ENCODE measurements at places on chromosomes 1 and 21. TPM values are rescaled to one million over a fixed set of nuclear protein-coding genes. Genes with fewer than 3 reads are reported as not detected.

CRNN gene
- total RNA-seq: not detected

DNA sequence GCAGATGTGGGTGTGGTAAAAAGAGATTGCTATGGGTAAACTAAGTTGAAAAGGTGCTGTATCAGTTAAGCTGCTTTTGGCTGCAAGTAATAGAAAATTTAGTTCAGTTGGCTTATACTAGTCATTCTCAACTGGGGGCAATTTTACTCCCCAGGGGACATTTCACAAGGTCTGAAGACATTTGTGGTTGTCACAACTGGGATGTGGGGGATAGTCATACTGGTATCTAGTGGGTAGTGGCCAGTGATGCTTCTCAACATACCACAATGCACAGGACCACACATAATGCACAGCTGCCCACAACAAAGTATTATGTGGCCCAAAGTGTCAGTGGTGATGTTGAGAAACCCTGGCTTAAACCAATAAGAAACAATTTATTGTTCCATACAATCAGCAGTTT lies 31.4 kb downstream of the SERTAD4 start:
- H3K36me3 ChIP-seq: no peaks in the 10 kb centered on the region
- no peak overlapping the region for H3K27ac ChIP-seq
- no peaks in the 10 kb centered on the region for H3K4me1 ChIP-seq
- H3K27me3 ChIP-seq: peaks cover 11% of the 10 kb centered on the region
- H3K4me3 ChIP-seq: no peak overlapping the region
- no peak for DNase-seq

- no peak overlapping the region for H3K4me3 ChIP-seq
- DNase-seq: no peak
- no peak overlapping the region for H3K27ac ChIP-seq
- H3K36me3 ChIP-seq: no peaks in the 10 kb centered on the region
- no peaks in the 10 kb centered on the region for H3K4me1 ChIP-seq
Measured at GRCh38 chr1:47934243-47934805, 62.9 kb downstream of the TRABD2B start.

DNA sequence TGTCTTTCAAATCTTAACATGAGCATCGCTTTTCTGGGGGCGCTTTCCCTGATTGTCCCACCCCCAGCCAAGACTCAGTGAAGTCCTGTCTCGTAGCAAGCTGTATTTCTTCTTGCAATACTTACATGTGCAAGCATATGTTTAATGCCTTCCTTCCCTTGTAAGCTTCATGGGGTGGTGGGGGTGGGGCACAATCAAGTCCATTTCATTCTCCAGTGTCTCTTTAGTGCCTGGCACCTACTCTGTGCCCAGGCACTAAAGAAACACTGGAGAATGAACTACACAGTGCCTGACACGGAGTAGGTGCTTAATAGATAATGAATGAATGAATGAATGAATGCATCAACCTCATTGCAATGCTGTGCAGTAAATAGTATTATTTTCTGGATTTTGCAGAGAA lies 143.1 kb downstream of the PLPP3 start:
- no peaks in the 10 kb centered on the region for H3K4me1 ChIP-seq
- no peaks in the 10 kb centered on the region for H3K27me3 ChIP-seq
- no peak overlapping the region for H3K4me3 ChIP-seq
- DNase-seq: no peak
- H3K27ac ChIP-seq: no peak overlapping the region

GRCh38 chr1:159973350-159973940 lies 19.4 kb upstream of the SLAMF9 start:
- no peak overlapping the region for H3K4me3 ChIP-seq
- H3K36me3 ChIP-seq: no peaks in the 10 kb centered on the region

GRCh38 chr21:19322360-19322759 lies 918.8 kb upstream of the TMPRSS15 start:
- no peaks in the 10 kb centered on the region for H3K27me3 ChIP-seq
- H3K4me1 ChIP-seq: no peaks in the 10 kb centered on the region
- H3K4me3 ChIP-seq: no peak overlapping the region
- H3K27ac ChIP-seq: no peak overlapping the region

DNA sequence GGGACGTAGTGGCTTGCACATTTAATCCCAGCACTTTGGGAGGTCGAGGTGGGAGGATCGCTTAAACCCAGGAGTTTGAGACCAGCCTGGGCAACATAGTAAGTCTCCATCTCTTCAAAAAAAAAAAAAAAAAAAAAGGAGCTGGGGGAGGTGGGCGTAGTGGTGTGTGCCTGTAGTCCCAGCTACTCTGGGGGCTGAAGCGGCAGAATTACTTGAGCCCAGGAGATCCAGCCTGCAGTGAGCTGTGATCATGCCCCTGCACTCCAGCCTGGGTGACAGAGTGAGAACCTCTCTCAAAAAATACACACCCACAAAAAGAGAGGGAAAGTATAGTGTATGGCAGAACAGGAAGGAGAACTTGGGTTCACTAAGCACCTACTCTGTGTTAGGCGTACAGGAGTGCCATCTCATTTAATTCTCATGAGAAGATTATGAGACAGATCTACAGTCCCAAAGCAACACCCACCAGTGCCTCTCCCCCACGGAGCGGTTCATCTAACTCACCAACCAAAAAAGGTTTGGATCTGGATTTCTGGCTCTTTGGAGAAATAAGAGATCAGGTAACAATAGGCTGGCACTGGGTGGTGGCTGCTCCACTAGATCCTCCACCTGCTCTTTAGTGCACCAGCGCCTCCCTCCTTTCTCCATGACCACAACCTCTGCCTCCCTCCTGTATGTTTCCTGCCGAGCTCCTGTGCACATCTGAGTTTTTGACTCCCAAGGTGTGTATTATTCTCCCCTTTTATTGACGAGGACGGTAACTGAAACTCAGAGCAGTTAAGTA lies 1.4 kb upstream of the TRAF5 start:
- H3K4me1 ChIP-seq: peaks cover 73% of the 10 kb centered on the region
- DNase-seq: no peak
- H3K4me3 ChIP-seq: peak overlapping the region; percentile 45
- peaks cover 8% of the 10 kb centered on the region for H3K36me3 ChIP-seq
- peak overlapping the region; percentile 57 for H3K27ac ChIP-seq

DNA sequence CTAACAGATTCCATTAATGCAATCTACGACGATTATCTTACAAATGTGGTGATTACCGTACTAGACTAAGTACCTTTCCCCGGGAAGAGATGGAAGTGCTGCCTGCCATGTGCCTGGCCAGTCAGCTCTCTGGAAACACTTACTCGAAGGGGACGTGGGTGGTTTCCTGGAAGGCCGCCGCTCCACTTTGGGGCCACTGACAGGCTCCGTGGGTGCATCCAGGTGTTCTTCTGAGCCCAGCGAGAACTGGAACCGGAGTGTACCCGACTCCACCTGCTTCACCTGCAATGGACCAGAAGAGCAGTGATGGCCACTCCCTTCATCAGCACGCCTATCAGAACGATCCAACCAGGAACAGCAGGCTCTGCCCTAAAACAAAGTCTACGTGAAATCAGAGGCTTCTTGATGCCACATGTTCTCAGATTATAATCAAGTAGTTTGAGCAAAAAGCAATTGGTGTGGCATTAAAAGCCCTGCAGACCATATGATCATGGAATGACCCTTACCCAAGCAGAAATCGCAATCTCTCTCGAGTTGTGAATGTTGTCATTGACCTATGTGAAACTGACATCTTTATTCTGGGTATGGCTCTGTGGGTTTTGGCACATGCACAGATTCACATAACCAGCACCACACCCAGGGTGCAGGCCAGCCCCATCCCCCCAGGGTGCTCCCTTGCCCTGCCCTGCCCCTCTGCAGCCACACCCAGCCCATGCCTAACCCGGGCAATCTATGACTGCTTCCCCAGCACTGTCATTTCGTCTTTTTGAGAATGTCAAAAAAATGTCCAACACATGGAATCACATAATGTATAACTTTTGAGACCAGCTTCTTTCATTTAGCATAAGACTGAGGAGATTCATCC lies 64.5 kb downstream of the NPHP4 start:
- H3K4me1 ChIP-seq: no peaks in the 10 kb centered on the region
- peaks cover 34% of the 10 kb centered on the region for H3K36me3 ChIP-seq
- no peak overlapping the region for H3K4me3 ChIP-seq
- no peak overlapping the region for H3K27ac ChIP-seq
- no peaks in the 10 kb centered on the region for H3K27me3 ChIP-seq
- DNase-seq: no peak

- DNase-seq: no peak
- H3K36me3 ChIP-seq: no peaks in the 10 kb centered on the region
- peaks cover 3% of the 10 kb centered on the region for H3K27me3 ChIP-seq
- peaks cover 4% of the 10 kb centered on the region for H3K4me1 ChIP-seq
- H3K4me3 ChIP-seq: no peak overlapping the region
Measured at GRCh38 chr1:2973601-2974593, 47.4 kb upstream of the ACTRT2 start.

DNA sequence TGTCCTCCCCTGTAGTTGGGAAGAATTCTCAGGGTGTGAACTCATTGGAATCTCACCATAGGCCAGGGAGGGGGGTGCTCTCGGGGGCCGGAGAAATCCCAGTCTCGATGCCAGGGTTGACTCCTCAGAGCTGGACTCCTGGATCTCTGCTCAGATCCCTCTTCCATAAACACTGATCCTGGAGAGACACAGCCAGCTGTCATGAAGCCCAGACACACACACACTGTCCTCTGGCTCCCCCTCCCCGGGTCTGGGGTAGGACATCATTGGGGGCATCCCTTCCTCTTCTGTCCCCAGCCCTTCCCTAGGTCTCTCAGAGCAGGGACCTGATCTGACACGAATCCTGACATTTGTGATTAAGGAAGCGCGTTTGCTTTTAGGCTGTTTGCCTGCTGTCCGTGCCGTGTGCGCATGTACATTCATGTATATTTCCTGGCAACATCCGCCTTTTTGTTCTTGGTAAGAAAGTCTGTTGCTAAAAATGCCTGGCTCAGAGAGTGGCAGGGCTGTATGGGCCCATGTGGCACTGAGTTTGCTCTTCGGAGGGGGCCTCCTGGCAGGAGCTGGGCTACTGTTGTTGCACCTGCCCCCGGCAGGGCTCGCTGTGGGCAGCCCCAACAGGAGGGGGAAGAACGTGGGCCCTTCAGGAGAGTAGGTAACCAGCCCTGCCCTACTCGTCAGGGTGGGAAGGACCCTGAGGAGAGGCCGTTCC lies 45.4 kb upstream of the SELENON start:
- H3K36me3 ChIP-seq: peaks cover 4% of the 10 kb centered on the region
- peak overlapping the region; percentile 73 for H3K27ac ChIP-seq
- peak; percentile 36 for DNase-seq
- H3K4me1 ChIP-seq: peaks cover 25% of the 10 kb centered on the region
- no peak overlapping the region for H3K4me3 ChIP-seq

GRCh38 chr21:27572696-27573095 lies 605.8 kb upstream of the ADAMTS5 start:
- no peaks in the 10 kb centered on the region for H3K4me1 ChIP-seq
- DNase-seq: no peak
- H3K27ac ChIP-seq: no peak overlapping the region

DNA sequence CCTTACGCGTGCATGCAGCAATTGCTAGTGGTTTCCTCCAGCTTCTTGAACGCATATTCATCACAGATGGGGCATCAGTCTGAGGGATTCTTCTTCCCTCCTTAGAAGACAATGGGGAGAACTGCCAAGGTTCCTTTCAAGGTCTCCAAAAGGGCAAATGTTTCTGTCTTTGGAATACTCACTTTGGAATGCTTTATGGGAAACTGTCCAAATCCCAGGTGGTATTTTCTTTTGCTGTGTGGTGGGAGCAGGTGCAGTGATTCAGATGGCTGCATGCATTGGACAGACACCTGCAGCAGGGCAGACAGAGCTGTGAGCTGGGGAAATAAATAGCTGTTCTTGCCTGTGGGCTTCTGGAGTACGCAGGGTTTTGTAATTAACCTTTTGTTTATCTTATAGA lies 40.5 kb downstream of the URB2 start:
- no peak overlapping the region for H3K4me3 ChIP-seq
- no peaks in the 10 kb centered on the region for H3K27me3 ChIP-seq
- no peak overlapping the region for H3K27ac ChIP-seq
- H3K36me3 ChIP-seq: peaks cover 19% of the 10 kb centered on the region
